Stimulated activated naive B cell treated with anti-CD40 and anti-IgM and Interleukin-4, amounts not matched to agents 10 μg/mL and 1 μg/mL and 100 μg/mL, for 72 hours (primary cell): ENCODE measurements at places on chromosomes 16 and 17.

GRCh38 chr16:48971571-48972077 lies 310.0 kb downstream of the CBLN1 start:
- DNase-seq: no peak

- DNase-seq: no peak
These were observed 78.1 kb upstream of the GNAO1 start for GRCh38 chr16:56113223-56113622.

DNA sequence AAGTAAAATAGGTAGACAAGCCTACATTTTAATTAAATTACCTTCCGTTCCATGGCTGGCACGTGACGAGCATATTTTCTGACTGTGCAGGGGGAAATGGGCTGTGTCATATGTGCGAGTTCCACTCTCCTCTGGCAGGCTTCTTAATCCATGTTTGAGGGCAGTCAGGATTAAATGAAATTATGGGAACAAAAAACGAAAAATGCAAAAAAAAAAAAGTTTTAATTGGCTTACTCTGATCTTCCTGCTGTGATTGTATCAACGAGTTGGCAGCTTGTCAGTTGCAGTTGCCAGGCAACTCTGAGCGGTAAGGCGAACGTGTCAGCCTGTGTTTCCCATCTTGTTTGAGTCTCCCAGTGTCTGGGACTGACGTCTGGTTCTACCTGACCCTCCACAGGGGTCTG lies 302.9 kb upstream of the XYLT1 start:
- DNase-seq: no peak

DNA sequence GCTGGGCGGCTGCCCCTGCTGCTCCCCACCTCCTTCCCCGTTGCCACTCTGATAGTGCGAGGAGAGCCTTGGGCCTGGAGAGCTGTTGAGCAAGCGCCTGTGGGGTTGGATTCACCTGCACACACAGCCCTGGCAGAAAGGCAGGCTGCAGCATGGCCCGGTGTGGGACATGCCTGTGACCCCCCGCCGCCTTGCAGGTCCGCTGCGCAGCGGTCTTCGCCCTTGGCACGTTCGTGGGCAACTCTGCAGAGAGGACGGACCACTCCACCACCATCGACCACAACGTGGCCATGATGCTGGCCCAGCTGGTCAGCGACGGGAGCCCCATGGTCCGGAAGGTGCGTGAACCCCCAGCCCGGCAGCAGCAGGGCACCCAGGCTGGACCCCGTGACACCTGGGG lies 106.8 kb upstream of the CHMP6 start:
- DNase-seq: no peak

- no peak for DNase-seq
These were observed 12.1 kb downstream of the DNAJC7 start for GRCh38 chr17:42005166-42005565.

- DNase-seq: no peak
These were observed 5.0 kb upstream of the CETP start for GRCh38 chr16:56956756-56957155.

- no peak for DNase-seq
These were observed 130.5 kb downstream of the MAF start for GRCh38 chr16:79469999-79470398.

GRCh38 chr16:21953541-21953902 lies 361 bp downstream of the UQCRC2 start:
- DNase-seq: no peak

GRCh38 chr17:37562016-37562745 lies 47.0 kb downstream of the SYNRG start:
- no peak for DNase-seq

- DNase-seq: no peak
These were observed 10.6 kb downstream of the IRX3 start for GRCh38 chr16:54275956-54276355.

DNA sequence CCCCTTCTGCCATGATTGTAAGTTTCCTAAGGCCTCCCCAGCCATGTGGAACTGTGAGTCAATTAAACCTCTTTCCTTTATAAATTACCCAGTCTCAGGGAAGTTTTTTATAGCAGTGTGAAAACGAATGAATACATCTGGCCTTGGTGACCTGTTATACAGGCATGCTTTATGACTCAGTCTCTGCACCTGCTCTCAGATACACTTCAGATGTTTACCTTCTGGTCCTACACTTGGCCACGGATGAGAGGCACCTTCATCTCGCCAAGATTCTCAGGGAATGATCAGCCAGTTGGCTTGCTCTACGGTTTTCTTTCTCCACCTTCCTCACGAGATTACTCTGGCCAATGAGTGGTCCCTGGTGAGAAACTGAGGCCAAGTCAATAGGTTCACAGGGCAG lies 304.7 kb downstream of the CA10 start:
- no peak for DNase-seq

GRCh38 chr17:59331929-59332748 lies 684 bp downstream of the YPEL2 start:
- DNase-seq: peak; percentile 20

GRCh38 chr16:6932871-6933385 lies 399.7 kb upstream of the RBFOX1 start:
- DNase-seq: no peak

GRCh38 chr16:74982256-74982655 lies 2.7 kb downstream of the WDR59 start:
- DNase-seq: no peak

DNA sequence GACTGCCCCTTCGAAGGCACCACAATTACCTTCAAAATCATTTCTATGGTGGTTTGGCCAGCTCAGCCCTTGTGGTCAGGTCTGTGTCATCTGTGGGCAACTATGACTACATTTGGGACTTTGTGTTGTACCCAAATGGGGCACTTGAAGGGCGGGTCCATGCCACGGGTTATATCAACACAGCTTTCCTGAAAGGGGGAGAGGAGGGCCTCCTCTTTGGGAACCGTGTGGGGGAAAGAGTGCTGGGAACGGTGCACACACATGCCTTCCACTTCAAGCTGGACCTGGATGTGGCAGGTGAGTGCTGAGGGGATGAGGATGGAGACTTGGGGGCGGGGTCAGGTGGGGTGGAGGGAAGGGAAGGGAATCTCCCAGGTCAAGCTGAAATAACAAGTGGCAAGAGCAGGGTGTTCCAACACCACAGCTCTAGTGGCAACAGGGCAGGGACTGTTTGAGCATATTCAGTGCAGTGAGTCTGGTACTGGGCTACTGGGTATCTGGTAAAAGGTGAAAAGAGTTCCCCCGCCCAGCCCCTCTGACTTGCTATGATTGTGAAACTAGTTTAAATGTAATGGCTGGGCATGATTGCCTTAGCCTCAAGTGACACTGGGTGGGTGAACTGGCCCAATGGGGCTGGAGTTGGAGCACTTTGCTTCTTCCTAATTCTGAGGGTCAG lies 1.7 kb downstream of the AOC2 start:
- DNase-seq: peak; percentile 45

- DNase-seq: no peak
These were observed 5.9 kb downstream of the LITAFD start for GRCh38 chr16:8887952-8888560.

GRCh38 chr16:87330257-87330624 lies 13.0 kb upstream of the C16orf95 start:
- no peak for DNase-seq

GRCh38 chr17:8068736-8069586 lies 18.6 kb downstream of the ALOX12B start:
- no peak for DNase-seq

DNA sequence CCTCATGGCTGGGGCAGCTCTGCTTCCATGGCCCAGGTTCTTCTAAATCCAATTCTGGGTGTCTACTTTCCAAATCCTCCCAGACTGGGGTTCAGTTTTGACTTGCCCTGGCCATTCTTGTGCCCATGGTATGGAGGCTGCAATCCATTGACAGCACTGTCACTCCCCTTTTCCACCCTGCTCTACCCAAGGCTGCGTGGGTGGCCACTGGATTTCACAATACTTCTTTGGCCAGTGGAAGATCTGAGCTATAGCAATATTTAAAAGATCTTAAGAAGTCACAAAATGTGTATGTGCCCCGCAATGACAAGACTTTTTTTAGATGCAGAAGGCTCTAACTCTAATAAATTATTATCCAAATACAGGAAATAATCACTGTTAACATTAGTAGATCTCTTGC lies 329.4 kb upstream of the CCL2 start:
- no peak for DNase-seq

- DNase-seq: no peak
These were observed 36.4 kb downstream of the RHBDL3 start for GRCh38 chr17:32302037-32302436.
